ENCODE measurements at places on chromosomes 11 and 22. TPM values are rescaled to one million over a fixed set of nuclear protein-coding genes. Genes with fewer than 3 reads are reported as not detected.

The OR8D2 gene
- total RNA-seq, result not detected

The TMPRSS13 gene
- not detected for total RNA-seq

The SPATA19 gene
- total RNA-seq, result not detected

The PKNOX2 gene
- 52.4 TPM for total RNA-seq

The FADS2 gene
- total RNA-seq, result 173 TPM

The KRTAP5-8 gene
- total RNA-seq, result 1.5 TPM

The SERPING1 gene
- 61.4 TPM for total RNA-seq

The GGTLC3 gene
- not detected for total RNA-seq

The TMEM132A gene
- 191 TPM for total RNA-seq

The MRPL49 gene
- total RNA-seq, result 33.7 TPM

The SCUBE1 gene
- total RNA-seq, result 1.1 TPM

The DERL3 gene
- 4.9 TPM for total RNA-seq

The DEPDC7 gene
- 4.5 TPM for total RNA-seq

The DUSP8 gene
- total RNA-seq, result 106 TPM

The OR9Q2 gene
- total RNA-seq, result 0.30 TPM

The ST14 gene
- total RNA-seq, result 0.72 TPM

The HYOU1 gene
- 145 TPM for total RNA-seq
